ENCODE measurements at places on chromosomes 16 and 17.

GRCh38 chr16:82062645-82063058, 27.6 kb downstream of the HSD17B2 start:
- no peak for DNase-seq

- DNase-seq = no peak
Observed at GRCh38 chr17:44502598-44503146, 534 bp downstream of the GPATCH8 start.

GRCh38 chr17:34173241-34173640, 81.8 kb upstream of the CCL2 start:
- no peak for DNase-seq

GRCh38 chr17:44850025-44850424, 2.3 kb downstream of the HIGD1B start:
- DNase-seq = no peak

DNA sequence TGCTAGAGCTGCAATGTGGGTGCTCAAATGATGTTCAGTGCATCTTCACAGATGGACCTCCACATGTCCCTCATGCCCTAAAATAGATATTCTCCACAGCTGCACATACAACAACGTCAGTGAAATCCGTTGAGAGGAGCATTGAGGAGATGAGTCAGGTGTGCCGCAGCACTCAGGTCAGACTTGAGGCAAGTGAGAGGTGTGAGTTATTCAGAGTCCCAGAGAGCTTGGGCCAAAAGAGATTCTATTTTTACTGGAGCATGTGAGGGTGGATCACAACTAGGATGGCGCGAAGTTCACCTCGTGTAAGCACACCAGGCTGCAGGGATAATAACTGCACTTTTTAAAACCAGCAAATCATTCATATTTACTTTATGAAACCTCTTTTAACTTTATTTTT, 645.3 kb downstream of the MAF start:
- DNase-seq = no peak

DNA sequence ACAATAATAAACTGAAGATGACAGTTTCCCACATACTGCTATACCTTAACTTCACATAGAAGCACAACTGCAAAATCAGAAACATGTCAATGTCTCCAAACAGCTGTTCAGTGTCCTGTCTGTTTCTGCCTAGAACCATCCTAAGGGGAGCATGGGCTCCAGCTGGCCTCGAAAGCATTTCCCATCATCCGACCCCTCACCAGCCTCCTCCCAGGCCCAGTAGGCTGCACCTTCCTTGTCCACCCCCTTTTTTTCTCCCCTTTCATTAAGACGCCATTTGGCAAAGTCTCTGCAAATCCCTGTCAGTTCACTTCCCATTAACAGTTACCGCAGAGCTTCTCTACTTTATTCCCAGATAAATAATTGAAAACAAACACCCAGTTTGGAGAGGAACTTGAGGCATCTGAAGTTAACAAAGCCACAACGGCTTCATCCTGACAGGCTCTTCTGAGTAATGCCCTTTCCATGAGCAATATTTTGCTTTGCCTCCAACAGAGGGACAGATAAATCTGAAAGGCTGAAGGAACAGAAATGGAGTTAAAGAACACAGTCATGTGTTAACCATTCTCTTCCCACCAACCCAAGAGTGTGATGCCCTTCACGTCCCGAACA, 65.3 kb downstream of the SLC39A11 start:
- DNase-seq = no peak

DNA sequence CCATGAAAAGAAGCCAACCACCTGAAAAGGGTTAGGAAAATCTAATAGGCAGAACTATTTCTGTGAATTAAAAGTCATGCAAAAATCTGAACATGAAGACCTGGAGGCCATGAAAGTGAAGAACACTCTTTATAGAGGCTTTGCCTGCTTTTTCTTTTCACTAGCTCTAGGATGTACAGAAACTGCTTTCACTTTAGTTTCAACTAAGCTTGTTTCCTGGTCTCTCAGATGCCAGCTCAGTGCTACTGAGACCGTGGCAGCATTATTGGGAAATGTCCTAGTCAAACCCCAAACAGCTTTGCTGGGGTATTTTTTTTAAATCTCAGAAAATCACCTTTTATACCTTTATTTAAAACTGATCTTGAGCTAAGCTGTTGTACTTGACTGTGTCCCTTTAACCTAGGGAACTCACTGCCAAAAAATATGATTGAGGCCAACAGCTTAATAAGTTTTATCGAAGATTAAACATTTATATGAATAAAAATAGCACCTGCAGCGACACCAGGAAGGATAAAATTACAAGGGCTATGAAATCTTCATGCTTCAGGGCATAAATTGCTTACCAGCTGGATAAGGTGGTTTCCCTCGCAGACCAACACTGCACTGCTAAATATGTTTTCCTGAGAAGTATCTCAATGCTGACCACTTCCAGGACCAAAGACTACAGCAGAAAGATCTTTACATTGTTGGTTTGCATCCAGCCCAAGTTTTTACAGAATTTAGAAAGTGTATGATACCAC, 621.8 kb upstream of the ZFHX3 start:
- no peak for DNase-seq

- no peak for DNase-seq
Observed at GRCh38 chr16:22220069-22220440, 14.0 kb downstream of the EEF2K start.

GRCh38 chr16:50251375-50252081, 14.8 kb upstream of the ADCY7 start:
- no peak for DNase-seq

GRCh38 chr17:9217151-9218056, 196.1 kb downstream of the NTN1 start:
- DNase-seq = no peak

- DNase-seq = no peak
Observed at GRCh38 chr16:57192146-57192545, 6.0 kb downstream of the RSPRY1 start.

GRCh38 chr16:26961459-26961858, 105.3 kb upstream of the C16orf82 start:
- no peak for DNase-seq

GRCh38 chr17:31857920-31858641, 963 bp downstream of the COPRS start:
- no peak for DNase-seq

DNA sequence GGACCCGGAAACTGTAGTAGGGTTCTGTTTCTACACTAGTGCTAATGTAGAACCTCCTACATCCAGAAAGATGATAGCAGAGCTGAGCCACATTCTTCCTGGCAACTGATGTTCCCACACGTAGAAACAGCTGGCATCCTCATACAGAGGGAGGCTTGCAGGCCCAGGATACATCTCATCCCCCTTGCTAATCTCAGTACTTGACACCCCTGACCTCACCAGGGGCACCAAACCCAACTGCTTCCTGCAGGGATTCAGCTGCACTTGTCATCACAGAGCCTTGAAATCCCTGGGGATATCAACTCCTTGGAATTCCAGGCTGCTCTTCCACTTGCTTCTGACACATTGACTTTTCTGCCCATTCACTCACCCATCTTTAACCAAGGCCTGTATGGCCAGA, 75.2 kb upstream of the HSBP1 start:
- no peak for DNase-seq

- no peak for DNase-seq
Observed at GRCh38 chr16:31052114-31052513, 18.8 kb downstream of the STX4 start.

DNA sequence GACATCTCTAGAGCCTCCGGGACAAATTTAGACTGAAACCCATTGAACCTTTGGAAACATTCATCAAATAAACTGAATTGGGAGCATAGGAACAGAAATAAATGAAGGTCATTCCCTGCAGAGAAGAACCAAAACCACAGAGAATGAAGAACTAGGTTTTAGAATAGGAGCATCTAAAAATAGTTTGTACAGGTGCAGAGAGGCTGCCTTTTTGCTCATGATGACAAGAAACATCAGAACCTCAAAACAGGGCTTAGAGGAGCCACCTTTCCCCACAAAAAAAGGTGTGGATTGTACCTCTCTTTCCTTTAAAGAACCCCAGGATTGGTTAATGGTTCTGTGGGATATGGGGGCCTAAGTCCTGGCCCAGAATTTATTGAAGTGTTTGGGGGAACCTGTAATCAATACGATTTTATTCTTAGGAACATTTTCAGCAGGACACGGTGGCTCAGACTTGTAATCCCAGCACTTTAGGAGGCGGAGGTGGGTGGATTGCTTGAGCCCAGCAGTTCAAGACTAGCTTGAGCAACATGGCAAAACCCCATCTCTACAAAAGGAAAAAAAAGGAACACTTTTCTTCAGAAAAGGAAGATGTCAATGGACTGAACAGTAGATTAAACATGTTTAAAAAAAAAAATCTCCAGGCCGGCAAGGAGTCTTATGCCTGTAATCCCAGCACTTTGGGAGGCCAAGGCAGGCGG, 37.7 kb upstream of the SLC47A1 start:
- no peak for DNase-seq

DNA sequence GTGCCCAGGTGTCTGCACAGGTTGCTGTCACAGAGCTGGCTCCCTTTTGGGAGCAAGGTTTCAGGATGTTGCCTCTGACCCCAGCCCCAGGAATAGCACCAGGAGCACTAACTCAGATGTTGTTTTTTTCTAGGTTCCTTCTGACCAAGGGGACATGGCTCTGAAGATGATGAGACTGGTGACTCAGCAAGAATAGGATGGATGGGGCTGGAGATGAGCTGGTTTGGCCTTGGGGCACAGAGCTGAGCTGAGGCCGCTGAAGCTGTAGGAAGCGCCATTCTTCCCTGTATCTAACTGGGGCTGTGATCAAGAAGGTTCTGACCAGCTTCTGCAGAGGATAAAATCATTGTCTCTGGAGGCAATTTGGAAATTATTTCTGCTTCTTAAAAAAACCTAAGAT, 28.1 kb downstream of the SCPEP1 start:
- DNase-seq = no peak

- DNase-seq = no peak
Observed at GRCh38 chr17:69962436-69962995, 112.5 kb upstream of the KCNJ16 start.

DNA sequence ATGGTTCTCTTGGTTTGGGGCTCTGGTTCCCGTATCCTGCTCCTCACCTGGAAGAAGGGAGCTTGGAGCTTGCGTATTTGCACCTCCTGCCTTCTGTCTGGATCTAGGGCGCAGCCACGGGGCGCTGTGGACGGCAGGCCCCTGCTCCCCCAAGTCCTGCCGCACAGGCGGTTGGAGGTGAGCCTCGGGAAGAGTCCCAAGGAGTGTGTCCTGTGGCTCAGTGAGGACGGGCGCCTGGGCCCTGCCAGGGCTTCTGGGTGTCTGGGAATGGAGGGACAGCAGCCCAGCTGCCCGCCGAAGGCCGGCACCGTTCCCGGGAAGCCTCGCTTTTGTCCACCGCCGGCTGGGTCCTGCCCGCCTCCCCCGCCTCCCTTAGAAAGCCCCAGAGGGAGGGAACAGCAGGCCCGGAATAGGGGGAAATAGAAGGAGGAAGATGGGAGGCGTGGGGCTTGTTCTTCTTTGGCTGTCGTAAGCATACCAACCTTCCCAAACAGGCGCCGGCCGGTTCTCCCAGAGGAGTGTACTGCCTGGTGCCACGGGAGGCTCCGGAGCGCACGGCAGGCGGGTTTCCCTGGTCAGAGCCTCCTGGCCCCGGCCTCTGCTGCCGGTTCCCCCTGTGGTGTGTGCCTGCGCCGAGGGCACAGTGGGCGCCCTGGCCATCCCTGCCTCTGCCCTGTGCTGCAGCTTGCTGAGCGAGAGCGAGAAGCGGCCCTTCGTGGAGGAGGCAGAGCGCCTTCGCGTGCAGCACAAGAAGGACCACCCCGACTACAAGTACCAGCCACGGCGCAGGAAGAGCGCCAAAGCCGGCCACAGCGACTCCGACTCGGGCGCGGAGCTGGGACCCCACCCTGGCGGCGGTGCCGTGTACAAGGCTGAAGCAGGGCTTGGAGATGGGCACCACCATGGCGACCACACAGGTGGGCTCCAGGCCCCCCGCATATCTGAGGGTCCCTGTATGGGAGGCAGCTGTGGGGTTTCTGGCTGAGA, 1.8 kb downstream of the SOX8 start:
- DNase-seq = no peak

DNA sequence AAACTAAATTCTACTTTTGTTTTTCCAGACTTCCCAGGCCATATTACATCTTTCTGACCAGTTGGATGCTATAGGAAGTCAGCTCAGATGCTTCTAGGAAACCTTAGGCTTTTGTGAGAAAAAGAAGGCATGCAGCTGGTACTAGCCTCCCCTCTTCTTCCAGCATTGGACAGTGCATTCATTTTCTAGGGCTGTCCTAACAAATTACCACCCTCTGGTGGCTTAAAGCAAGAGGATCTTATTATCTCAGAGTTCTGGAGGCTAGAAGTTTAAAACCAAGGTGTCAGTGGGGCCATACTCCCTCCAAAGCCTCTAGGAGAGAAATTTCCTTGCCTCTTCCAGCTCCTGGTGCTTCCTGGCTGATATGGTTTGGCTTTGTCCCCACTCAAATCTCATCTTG, 467.8 kb downstream of the SLC39A11 start:
- DNase-seq = no peak

DNA sequence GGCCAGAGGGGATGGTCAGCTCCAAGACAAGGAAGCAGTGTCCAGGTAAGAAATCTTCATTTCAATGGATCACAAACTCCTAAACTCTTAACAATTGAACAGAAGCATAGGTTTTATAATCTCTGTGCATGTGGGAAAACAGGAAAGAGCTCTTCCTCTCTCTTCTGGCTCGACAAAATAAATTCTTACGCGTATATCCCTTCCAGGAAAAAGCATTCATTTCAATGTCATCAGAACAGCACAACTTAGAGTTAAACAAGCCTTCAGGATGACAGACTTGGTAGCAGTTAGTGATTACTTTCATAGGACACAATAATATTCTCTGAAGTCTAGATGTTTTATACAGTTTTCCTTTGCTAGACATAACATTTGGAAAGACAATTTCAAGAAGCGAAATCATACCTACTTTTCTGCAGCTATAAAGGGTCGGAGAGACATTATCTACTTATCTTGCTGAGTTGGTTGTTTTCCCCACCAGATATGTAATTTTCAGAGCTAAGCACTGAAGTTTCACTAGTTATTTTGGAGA, 19.3 kb upstream of the SLC35G3 start:
- no peak for DNase-seq

- no peak for DNase-seq
Observed at GRCh38 chr16:86406056-86406455, 104.3 kb upstream of the FOXF1 start.

DNA sequence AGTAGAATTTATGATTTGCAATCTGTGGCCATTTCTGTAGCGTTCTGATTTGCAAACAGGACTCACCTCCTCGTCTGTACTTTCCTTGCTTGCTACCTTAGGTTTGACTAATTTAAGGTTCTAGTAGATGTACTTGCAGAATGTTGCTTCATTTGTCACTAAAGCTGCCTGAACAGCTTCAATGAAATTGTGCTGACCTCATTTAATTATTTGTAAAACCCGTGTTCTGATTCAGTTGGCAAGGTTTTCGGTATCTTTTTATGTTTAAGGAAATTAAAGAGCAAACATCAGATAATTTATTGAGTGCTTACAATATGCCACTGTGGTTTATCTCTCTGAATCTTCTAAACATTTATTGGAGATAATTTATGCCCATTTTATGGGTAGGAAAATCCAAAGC, 284.9 kb upstream of the EEF2KMT start:
- no peak for DNase-seq

- DNase-seq = no peak
Observed at GRCh38 chr17:58060596-58061191, 22.5 kb upstream of the DYNLL2 start.
